Stimulated activated CD4-positive, alpha-beta T cell treated with anti-CD3 and anti-CD28 coated beads, Interleukin-1b, Interleukin-23, amount 100 ng/mL, for 1 hour (primary cell): ENCODE measurements at places on chromosomes 12 and 14.
A peak's percentile ranks its signal among the peaks of the same experiment; 100 is the strongest.

- no peak for DNase-seq
These were observed 6.4 kb upstream of the ASCL1 start for GRCh38 chr12:102950950-102951619.

GRCh38 chr12:96198965-96199364, 4.8 kb downstream of the ELK3 start:
- no peak for DNase-seq

DNA sequence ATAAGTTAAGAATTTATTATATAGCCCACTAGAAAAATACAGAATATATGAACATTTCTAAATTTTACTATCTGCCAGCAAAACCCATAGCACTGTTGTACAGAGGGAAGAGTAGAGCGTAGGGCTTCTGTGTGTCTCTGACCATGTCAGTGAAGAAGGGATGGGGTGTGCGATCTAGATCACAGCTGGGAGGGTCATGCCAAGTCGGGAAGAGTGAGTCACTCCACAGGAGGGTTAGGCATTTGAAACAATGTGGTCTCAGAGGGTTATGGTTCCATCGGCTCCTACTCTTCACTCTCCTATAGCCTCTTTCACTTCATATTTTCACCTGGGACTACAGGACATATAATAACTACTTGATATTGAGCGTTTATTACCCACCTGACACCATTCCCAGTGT, 185.1 kb upstream of the DDHD1 start:
- no peak for DNase-seq

- DNase-seq: no peak
These were observed 90.2 kb upstream of the RESF1 start for GRCh38 chr12:31868965-31869364.

DNA sequence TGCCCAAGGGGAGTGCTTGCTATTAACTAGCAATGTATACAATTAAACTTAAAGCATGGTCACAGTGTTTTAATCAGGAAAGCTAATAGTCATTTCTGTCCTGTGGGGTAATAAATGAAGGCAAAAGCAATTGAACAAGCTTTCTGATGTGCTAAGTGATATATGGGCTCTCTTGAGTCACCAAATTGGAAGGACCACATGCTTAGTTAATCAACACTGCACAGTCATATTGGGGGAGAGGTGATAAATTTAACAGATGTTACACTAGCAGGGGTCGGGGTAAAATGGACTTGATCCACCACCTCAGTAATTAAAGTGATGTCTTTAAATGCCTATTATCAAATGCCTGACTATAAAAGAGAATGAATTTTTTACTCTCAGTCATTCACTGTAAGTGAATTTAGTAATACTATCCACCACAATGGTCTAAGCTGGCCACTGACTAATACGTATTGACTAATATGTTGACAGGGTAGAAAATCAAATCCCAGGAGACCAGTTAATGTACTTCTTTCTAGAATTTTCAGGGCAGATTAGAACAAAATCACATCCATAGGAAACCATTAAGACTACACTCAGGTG, 736.3 kb downstream of the RPS29 start:
- no peak for DNase-seq

DNA sequence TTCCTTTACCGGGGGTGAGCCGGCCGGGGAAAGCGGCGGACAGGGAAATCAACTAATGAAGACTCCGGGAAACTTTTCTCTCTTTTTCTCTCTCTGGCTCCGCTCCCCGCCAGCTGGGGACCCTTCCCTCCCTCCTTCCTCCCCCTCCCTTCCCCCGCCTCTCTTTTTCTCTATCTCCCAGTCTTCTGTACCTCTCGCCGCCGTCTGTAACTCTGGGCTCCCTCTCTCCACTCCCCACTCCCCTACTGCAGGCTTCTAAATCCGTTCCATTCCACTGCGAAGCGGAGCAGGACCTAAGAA, 6.9 kb upstream of the HOXC11 start:
- DNase-seq: no peak

DNA sequence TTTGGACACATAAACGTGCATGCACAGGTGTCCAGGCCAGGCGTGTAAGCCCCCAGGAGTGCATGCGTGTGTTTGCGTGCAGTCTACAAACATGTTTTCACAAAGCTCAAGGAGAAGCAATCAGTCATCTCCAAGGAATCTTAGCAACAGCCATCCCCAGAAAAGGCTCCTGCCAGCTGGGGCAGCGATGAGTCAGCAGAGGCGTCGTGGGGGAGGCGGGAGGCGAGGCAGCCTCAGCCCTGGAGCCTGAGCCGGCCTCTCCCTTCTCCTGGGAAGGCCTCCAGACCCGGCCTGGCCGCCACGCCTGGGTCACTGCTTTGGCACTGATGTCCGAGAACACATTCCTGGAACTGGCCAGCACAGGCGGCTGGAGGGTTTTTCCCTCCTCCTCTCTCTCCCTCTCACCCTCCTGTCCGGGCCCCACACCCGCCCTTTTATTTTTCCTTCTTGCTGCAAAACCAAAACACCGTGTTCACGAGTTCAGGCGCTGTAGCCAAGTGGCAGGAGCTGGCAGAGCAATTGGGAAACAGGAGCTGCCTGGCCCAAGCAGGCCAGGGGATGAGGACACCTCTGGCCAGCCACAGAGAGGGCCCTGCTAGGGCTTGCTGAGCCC, 92.7 kb downstream of the LRRC74A start:
- DNase-seq: no peak

DNA sequence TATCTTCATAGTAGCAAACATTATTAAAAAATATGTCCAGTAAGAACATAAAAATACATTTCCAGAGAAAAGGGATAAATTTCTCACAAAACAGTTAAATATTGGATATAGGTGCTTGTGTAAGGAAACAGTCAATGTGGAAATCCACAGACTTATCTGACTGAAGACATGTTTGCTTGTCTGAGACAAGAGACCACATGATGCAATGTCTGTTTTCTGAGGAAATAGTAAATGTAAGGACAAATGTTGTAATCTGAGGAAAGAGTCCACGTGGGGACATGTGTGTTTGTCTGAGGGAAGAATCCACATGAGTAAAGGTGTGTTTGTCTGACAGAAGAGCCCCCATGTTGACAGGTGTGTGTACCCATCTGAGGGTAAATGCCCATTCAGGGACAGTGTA, 1093.2 kb downstream of the TMEM121 start:
- DNase-seq: no peak

- DNase-seq: peak; percentile 14
These were observed 40.1 kb downstream of the SMIM41 start for GRCh38 chr12:52119398-52120254.

DNA sequence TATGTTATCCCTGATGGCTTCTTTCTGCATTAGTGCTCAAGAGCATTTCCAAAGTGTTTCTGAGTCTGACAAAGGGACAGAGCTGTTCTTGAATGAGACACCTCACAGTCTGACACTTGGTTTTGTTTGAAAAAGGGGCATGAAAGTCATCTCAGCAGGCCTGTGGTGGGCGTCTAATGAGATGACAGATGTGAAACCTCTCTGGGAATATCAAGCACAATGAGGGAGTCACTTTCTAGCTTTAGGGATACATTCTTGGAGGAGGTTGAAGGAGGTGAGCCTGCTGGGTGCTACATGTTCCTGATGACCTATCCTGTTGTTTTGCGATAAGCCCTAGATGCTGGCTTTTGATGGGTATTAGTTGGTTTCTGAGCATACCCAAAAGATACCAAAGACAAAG, 290.5 kb downstream of the NUAK1 start:
- DNase-seq: no peak
